ENCODE measurements at places on chromosomes 6 and 20. TPM values are rescaled to one million over a fixed set of nuclear protein-coding genes. Genes with fewer than 3 reads are reported as not detected.

Gene ADGRB3
- total RNA-seq: under 0.01 TPM

Gene PRDM1
- total RNA-seq: 0.30 TPM

Gene SPDEF
- not detected for total RNA-seq

Gene C20orf173
- total RNA-seq: not detected

Gene ADGRG6
- total RNA-seq: 158 TPM

Gene CCDC170
- 0.15 TPM for total RNA-seq

Gene SLC17A1
- not detected for total RNA-seq

Gene SMOC2
- total RNA-seq: not detected

Gene BPIFB1
- total RNA-seq: not detected

Gene TMC2
- not detected for total RNA-seq

Gene CLIC5
- total RNA-seq: not detected

Gene LTB
- total RNA-seq: 3.2 TPM

Gene DEFB124
- not detected for total RNA-seq

Gene CGA
- not detected for total RNA-seq

All from epithelial cell of umbilical artery (primary cell).